Stimulated activated CD8-positive, alpha-beta memory T cell treated with anti-CD3 and anti-CD28 coated beads, Interleukin-7, amount 100 ng/mL, for 1 hour (primary cell): ENCODE measurements at places on chromosomes 1 and 21.

DNA sequence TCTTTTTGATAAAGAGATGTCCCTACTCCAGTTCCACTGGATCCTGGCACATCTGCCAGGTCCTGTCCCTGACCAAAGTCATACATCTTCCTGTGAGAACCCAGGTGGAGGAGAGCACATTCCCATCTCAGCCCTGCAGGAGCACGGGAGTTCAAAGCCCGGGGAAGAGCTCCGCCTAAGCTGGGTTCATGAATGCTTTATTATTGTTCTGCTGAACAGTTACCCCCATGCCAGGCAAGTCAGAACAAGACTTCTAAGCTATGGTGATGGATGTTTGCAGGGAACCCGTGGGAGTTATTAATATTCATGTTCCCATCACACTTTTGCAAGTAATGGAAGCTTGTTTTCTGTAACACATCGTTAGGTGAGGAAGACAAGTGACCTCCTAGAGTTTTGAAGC lies 62.9 kb downstream of the SEC16B start:
- DNase-seq: no peak

GRCh38 chr1:182664296-182664695 lies 20.1 kb downstream of the RGS8 start:
- no peak for DNase-seq

DNA sequence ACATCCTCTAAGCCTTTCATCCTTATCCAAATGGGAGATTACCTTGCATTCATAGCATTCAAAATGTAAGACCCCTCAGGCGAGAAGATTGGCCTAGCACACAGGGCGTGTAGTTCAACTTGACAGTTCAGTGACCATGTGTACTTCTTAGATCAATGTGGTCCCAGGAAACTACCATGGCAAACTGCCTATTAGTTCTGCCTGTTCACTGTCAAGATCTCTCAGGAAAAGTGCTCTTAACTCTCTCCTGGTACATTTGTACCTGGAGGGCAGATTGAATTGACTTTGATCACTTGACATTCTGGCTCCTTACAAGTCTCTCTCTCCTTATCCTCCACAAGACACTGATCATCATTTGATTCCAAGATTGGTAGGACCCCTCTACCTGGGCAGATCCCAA lies 122.4 kb downstream of the CDC7 start:
- DNase-seq: no peak

DNA sequence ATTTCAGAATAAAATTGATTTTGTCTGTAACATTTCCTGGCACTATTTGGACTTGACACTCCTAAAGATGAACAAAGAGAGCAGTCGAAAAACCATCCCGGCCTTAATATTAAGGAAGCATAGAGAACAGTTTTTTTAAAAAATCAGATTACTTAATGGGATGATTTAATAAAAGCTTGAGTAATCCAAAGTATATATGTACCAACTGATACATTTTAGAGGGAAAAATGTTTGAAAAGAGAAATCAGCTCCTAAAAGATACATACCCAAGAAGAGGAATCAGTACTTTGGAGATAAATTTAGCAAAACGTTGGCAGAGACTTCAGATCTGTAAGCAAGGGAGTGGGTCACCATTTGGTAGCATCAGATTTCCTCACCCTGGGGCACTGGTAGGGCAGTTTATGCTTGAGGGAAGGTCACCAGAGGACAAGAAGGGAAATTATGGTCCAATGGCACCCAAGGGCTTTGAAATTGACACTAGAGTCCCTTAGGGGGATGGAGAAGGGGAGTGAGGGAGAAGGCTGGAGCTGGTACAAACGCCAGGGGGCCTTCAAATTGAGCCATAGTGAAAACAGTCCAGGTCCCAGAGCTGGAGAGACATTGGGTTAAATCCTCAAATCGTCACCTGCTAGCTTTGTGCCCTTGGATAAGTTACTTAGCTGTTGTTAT lies 5.9 kb downstream of the SLAMF7 start:
- no peak for DNase-seq

DNA sequence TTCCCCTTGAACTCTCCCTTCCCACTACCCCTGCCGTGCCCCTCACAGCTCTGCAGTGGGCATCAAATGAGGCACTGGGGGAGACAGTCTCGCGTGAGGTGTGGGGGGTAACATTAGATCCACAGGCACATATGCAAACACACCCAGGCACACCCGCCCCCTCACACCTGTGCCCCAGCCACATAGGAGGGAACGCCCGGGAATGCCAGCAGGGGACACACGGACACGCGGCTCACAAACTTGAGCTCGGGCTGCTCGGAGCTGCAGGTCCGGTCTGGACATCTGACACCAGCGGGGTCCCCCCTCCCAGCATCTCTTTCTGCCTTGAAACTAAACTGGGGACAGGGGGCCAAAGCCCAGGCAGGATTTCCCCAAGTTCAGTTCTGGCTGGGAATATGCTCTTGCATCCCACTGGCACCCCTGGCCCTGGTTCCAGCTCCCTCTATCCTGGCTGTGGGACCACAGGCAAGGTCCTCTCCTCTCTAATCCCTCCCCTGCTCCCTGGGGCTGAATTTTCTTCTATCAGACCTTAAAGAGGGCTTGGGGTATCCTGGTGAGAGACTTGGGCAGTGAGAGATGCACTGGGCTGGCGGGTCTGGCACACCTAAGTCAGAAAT lies 30.6 kb downstream of the CDCP2 start:
- no peak for DNase-seq

DNA sequence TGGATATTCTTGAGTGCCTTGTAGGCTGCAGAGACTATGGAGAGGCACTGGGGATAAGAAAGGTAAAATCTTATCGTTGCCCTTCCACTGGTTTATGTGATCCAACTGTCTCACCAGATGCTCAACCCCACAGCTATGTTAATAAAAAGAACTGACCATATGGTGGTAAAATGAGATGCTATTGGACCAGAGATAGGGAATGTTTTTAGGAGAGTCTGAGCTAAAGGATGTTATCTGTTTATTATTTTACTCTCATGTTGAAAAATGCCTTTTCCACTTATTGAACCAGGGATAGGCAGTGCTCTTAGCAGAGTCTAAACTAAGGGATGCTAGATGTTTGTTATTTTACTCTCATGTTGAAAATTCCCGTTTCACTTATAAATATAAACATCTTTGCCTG lies 172.8 kb upstream of the GREM2 start:
- DNase-seq: no peak

DNA sequence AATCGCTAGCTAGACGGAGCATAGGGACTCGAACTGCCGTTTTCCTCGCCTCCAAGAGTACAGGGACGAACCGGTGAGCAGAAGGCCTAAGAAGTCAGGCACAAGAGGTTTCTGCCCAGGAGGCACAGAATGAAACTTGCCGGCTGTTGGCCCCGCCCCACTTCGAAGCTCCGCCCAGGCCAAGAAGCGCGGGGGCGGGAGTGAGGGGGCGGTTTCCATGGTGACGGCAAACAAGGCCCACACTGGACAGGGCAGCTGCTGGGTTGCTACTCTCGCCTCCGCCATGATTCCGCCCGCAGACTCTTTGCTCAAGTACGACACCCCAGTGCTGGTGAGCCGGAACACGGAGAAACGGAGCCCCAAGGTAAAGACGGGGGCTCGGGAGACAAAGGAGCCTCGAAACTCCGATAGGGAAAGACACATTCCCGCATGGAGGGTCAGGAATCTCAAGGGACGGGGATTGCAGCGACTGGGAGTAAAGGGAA lies at the start of gene DNALI1:
TSS of gene DNALI1 (plus strand) at position 229 of the 485 bp plus-strand sequence. CDS start at position 284, 55 bp downstream.
- DNase-seq: no peak

DNA sequence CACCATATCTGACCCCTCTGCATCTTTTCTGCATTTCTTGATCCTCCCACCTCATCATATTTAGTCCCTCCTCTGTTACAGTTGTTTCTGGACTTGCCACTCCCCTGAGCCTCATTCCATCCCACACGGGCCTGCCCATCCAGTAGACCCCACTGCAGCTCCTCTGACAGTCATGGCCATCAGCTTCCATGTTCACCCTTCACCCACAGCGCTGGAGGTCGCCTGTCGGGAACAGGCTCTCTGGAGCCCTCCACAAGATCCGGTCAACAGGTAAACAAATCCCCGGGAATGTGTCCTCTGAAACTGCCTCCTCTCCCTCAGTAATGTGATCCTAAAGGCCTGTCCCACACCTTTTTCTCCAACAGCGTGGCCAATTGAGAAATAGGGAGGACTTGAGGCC lies 31.3 kb downstream of the SYF2 start:
- DNase-seq: no peak

GRCh38 chr1:165248969-165249571 lies 107.4 kb downstream of the LMX1A start:
- no peak for DNase-seq

GRCh38 chr1:183467687-183468086 lies 4.6 kb upstream of the SMG7 start:
- no peak for DNase-seq

GRCh38 chr1:241598249-241598648 lies 41.9 kb downstream of the CHML start:
- no peak for DNase-seq

DNA sequence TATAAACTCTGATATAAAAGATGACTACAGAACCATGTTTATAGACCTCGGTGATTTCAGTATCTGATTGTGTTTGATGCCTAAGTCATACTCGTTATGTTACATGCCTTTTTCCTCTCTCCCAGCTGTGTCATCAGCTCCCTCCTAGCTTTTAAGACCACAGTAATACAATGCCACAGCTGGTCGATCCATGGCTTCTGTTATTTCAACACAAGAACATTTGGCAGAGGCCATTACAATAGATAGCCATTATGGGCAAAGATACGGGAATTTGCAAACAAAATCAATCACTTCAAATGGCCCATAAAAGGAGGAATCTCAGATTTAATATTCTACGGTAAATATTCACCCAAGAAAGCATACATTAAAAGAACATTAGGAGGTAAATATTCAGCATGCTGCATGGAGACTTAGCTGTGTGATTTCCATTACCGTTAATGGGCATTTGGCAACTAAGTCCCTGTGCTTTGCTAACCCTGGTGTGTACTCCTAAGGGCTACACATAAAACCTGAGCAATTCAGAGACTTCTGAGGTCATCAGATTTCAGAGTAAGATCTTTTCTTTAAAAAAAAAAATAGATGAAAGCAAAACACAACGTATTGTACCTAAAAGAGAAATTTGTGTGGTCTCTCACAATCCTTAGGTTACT lies 153.4 kb downstream of the PIGK start:
- DNase-seq: no peak

- DNase-seq: no peak
Measured at GRCh38 chr1:29525941-29526340, 289.6 kb downstream of the PTPRU start.

- no peak for DNase-seq
Measured at GRCh38 chr1:175873290-175873935, 130.0 kb upstream of the TNR start.

- no peak for DNase-seq
Measured at GRCh38 chr1:54489627-54490250, 58.3 kb upstream of the ACOT11 start.

- DNase-seq: no peak
Measured at GRCh38 chr1:100306735-100307313, 40.8 kb downstream of the RTCA start.

- DNase-seq: no peak
Measured at GRCh38 chr1:1918901-1919303, at the start of gene TMEM52. Gene TMEM52 (minus strand): TSS chr1:1919279. CDS start chr1:1919265, 14 bp downstream.

DNA sequence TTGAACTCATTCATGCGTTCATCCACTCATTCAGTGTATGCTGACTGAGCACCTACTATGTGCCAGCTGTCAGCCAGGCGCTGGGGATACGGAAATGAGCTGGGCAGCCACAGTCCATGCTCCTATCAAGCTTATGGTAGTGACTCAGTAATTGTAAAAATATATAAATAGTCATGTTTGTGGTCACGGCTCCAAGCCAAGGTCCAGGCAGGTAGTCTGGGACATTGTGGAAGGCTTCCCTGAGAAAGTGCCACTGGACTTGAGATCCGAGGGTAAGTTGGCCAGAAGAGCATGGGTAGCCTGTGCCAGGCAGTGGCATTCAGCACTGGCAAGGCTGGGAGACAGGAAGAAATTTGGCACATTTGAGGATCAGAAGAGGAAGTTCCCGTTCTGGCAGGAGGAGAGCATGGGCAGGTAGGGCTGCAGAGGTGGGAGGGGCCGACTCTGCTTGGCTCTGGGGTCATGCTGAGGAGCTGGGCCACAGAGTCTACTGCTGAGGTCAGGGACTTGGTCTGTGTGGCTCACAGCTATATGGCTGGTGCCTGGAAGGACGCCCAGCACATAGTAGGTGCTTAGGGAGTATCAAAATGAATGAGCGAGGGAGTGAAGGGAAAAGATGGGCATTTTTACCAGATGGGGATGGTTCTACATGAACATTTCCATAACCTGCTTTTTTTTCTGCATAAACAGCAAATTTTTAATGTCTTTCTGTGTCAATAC lies 6.9 kb downstream of the PTPRF start:
- DNase-seq: no peak

- DNase-seq: no peak
Measured at GRCh38 chr1:226950316-226950715, 10.2 kb downstream of the COQ8A start.

GRCh38 chr1:45359882-45360513 lies 19.8 kb upstream of the MUTYH start:
- DNase-seq: peak; percentile 23

DNA sequence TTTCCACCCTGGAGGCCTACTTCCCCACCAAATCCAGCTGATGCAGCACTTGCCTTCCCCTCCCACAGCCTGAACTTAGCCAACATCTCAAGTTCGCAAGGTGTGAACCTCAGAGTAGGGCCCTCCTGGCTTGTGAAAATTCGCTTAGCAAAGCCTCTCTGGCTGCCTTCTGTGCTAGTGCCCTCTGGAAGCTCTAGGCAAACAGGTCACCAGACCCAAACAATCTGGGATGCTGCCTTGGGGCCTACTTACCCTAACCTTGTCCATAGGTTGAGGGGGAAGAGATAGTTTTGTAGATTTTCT lies 30.3 kb upstream of the TRABD2B start:
- DNase-seq: no peak

GRCh38 chr21:23152130-23152529 lies 2153.9 kb downstream of the NCAM2 start:
- no peak for DNase-seq

GRCh38 chr21:41148798-41149197 lies 19.2 kb upstream of the BACE2 start:
- no peak for DNase-seq

- no peak for DNase-seq
Measured at GRCh38 chr1:188941986-188942385, 1535.7 kb downstream of the BRINP3 start.

GRCh38 chr21:29056538-29057050 lies 16.9 kb downstream of the CCT8 start:
- no peak for DNase-seq

GRCh38 chr1:221200464-221200863 lies 321.2 kb downstream of the HLX start:
- no peak for DNase-seq

DNA sequence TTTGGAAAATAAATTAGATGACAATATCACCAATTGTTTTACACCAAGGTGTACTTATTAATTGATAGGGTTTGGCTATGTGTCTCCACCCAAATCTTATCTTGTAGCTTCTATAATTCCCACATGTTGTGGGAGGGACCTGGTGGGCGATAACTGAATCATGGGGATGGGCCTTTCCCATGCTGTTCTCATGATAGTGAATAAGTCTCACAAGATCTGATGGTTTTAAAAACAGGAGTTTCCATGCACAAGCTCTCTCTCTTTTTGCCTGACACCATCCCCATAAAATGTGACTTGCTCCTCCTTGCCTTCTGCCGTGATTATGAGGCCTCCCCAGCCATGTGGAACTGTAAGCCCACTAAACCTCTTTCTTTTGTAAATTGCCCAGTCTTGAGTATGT lies 131.0 kb upstream of the LMO4 start:
- DNase-seq: no peak
